ENCODE measurements at places on chromosomes 4 and X.

DNA sequence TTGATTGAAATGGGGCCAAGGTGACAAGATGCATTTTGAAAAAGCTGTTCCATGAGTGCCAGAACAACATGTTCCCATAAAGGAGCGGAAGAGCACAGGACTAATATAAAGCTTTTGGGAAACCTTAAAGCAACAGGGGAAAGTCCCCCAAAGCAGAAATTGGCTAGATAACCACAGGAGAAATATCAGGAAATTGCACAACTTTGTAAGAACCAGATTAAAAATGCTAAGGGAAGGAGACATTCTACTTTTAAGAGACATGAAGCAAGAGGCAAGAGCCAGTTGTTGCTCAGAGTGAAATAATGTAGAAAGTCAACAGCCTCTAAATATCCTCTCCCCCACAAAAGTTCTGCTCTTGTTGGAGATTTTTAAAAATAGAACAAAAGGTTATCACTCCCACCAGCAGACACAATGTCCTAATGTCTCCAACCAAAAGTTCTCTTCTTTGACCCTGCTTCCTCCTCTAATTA is 85.2 kb upstream of the LNX1 start:
- DNase-seq, result no peak

DNA sequence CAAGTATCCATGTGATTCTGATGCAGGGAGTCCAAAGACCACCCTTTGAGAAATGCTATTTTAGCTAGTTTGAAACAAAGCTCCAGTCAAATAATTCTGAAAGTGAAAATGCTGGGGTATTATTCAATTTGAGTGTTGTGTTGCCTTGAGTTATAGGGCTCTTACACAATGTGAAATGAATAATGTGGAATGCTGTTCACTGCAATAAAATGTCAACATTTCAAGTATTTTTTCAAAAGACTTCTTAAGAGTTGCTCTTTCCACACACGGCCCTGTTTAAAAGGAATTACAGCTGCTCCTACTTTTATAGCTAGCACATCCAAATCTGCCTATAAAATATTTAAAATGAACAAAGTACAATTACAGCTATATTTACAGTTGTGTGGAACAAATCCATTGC is 27.5 kb upstream of the PLS3 start:
- DNase-seq, result no peak

DNA sequence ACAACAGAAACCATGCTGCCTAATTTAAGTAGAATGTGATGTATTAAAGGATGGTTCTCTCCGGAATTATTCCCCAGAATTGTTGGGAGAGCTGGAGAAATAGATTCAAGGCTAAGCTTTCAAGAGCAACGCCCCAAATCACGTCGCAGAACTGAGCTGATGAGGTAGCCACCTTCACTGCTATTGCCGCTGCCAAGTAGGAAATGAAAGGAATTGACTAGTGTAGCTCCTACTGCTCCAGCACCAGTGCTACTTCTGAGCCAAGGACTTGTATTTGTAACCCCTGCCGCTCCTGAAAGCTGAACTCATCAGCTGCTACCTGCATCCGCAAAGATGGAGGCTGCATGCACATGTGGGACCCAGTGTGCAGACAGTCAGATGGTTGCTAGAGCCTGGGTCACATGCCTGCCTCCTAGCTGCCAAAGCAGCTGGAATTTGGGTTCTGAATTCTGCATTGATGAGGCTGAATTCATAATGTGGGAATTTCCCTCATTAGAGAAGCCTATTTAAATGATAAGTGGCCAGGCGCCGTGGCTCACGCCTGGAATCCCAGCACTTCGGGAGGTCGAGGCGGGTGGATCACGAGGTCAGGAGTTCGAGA is 173.9 kb downstream of the PDGFRA start:
- DNase-seq, result no peak

DNA sequence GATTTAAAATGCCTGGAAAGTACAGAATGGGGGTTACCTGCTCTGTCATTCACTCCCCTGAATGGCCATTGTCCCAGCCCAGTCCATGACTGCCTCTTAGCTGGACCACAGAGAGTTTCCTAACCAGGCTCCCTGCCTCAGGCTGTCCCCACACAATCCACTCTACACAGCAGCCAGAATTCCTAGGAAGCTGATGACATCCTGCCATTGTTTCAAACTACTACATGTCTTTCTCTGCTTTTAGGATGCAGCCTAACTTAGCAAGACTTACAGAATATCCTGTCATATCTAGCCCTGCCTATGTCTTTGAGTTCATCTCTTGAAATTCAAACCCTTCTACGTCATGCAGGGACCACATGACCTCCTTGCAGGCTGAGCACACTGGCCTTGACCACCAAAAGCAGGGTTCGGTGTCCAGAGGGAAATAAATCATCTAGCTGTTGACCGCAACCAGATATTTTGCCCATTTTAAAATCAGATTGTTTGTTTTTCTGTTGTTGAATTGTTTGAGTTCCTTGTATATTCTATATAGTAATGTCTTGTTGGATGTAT is 16.1 kb upstream of the CRMP1 start:
- no peak for DNase-seq

GRCh38 chr4:20870436-20870835 is 170.2 kb downstream of the PACRGL start:
- no peak for DNase-seq

GRCh38 chr4:150078579-150079080 is 385 bp downstream of the DCLK2 start:
- DNase-seq, result no peak

DNA sequence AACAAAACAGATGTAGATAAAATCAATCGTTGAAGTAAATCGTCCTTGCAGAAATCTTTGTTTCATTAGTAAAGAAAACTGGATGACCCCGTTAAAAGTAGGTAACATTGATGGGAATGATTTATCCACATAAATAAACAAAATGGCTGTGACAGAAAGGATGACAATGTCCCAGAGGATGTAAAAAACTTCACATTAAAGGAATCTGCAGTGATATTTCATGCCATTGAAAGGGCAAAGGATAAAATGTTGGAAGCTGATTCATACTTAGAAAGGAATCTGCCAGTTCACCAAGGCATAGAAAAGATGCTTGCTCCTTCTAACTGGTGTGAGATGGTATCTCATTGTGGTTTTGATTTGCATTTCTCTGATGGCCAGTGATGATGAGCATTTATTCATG is 24.2 kb upstream of the EPGN start:
- DNase-seq, result no peak

- DNase-seq, result no peak
These were observed 111.0 kb downstream of the ASB9 start for GRCh38 chrX:15158736-15159406.

GRCh38 chr4:48604527-48604926 is 114.5 kb downstream of the ZAR1 start:
- DNase-seq, result no peak

DNA sequence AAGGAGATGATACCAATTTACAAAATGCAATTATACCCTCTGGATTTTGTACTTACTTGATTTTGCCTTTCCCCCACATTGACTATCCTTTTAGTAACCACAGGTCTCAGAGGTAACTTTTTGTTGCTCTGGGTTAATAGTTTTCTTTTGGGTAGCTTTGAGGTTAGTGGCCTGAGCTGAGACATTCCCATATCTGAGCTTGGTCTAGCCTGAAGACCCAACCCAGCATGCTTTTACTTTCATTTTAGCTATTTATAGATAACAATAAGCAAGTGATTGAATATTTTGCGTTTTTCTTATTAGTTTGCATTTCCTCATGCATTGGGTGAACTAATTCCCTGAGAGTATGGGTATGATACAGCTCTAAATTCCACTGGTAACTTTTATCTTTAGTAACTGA is 11.8 kb downstream of the HTN1 start:
- no peak for DNase-seq

- no peak for DNase-seq
These were observed 1.1 kb downstream of the ELK1 start for GRCh38 chrX:47649271-47649670.

GRCh38 chr4:42460043-42460442 is 62.8 kb downstream of the SHISA3 start:
- DNase-seq, result no peak

DNA sequence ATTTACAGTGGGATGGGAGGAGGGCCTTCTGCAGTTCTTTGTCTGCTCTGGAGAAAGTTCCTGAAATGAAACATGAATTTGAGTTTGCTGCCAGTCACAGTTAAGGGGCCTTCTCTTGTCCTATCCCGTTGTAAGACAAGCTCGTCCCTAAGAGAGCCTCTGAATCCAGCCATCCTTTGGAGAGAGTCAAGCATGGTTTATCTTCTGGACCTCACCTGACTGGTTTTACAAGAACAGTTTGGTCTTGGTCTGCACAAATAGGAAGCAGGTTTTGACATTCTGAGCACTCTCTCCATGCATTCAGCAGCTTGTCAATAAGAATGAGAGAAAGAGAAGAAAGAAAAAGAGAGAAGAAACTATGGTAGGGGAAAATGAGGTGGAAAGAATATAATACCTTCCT is 20.4 kb upstream of the TENM3 start:
- DNase-seq, result no peak

GRCh38 chr4:3690551-3691152 is 75.5 kb upstream of the ADRA2C start:
- DNase-seq, result no peak

DNA sequence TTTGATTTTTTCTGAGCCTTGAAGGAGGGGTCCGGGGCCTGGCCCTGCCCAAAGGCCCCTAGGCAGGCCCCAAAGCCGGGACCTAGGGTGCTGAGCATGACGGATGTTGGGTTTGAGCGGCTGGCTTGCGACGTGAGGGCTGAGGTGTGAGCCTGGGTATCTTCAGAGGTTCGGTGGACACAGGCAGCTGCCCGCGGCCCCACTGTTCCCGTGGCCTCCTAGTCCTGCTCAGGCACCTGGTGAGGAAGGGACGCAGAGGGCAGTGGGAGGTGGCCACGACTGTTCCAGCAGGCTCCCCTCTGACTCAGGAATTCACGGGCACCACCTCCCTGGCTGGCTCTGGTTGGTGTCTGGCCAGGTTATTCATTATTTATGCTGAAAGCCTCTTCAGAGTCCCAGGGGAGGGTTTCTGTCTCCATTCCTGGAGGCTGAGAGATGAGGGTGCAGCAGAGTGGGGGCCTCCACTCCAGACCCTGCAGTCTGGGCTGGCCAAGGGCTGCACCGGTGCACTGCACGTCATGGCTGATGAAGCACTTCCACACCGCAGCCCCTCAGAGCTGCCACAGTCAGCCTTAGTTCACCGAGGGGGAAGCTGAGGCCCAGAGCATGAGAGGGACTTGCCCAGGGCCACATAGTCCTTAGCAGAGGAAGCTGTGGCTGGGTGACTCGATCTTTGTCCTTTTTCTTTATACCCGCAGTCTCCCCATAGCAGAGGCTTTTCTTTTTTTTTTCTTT is 2.2 kb downstream of the MSANTD1 start:
- no peak for DNase-seq

- no peak for DNase-seq
These were observed 182.0 kb downstream of the RASL11B start for GRCh38 chr4:53043891-53044650.

- DNase-seq, result no peak
These were observed 175.0 kb upstream of the ARHGEF9 start for GRCh38 chrX:63959975-63960374.

GRCh38 chr4:135032670-135033069 is 831.1 kb upstream of the PABPC4L start:
- DNase-seq, result no peak

Data from activated CD4-positive, alpha-beta T cell treated with anti-CD3 and anti-CD28 coated beads for 1 hour (primary cell).